ENCODE measurements at places on chromosomes 7 and 10.

- no peak for DNase-seq
These were observed 99.4 kb downstream of the RNF216 start for GRCh38 chr7:5681979-5682546.

DNA sequence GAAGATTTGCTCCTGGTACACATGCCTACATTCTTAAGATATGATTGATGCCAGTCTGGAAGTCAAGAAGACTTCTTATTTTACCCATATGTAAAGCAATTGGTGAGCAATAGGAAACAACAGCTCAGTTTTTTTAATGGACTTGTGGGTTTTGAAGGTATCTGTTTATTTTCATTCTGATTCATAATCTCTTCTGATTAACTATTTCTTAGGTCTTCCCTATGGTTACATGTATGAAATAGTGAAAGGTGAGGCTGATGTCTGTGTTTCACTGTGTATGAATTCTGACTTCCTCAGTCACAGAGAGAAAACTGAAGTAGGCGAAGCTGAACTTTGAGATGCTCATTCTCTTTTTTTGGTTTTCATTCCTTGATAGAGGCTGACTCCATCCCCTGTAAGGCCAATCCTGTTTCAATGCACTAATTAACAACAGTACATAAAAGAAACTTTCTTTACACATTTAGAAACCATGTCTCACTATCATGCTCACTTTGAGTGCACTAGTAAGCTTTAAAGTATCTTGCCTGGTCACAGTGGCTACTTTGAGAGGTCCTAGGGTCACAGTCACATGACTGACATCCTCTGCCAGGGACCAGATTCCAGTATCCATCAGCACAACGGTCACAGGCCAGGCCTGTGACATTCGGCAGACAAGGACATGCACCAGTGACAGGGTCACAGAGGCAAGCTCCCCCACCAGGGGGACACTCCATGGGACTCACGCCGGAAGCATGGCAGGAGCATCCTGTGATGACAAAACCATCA is 59.5 kb upstream of the LAMB1 start:
- DNase-seq, result no peak

GRCh38 chr7:151755131-151755801 is 121.6 kb downstream of the PRKAG2 start:
- no peak for DNase-seq

- no peak for DNase-seq
These were observed 925.2 kb upstream of the GHITM start for GRCh38 chr10:83214136-83214535.

GRCh38 chr7:92840316-92840715 is 3.9 kb upstream of the CDK6 start:
- no peak for DNase-seq

- no peak for DNase-seq
These were observed 24.7 kb upstream of the YAE1 start for GRCh38 chr7:39541511-39541910.

GRCh38 chr7:139035586-139036353 is at the start of gene ZC3HAV1L:
Gene ZC3HAV1L (minus strand): TSS chr7:139036042. CDS start chr7:139036017, 25 bp downstream.
- no peak for DNase-seq

GRCh38 chr10:19979628-19980027 is 163.4 kb downstream of the PLXDC2 start:
- DNase-seq, result no peak

DNA sequence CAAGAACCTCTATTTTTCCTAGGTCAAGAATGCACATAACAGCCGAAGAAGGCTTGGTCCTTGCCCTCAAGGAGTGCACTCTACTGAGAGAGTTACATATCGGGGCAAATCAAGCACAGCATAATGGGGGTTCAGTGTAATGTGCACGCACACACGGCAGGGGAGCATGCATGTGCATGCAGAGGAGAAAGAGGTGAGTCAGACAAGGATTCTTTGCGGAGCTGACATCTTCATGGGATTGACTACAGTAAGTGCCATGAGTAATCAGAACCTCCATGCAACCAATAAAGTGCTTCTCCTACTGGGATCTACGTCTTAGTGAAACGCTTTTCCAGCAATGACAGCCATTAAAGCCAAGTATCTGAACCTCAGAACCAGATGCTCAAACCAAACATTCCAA is 123.6 kb downstream of the RNF216 start:
- DNase-seq, result no peak

GRCh38 chr7:108838198-108838597 is 268.5 kb downstream of the DNAJB9 start:
- no peak for DNase-seq

GRCh38 chr7:2384354-2385243 is 18.8 kb upstream of the CHST12 start:
- DNase-seq, result no peak

GRCh38 chr10:44194435-44194834 is 190.5 kb downstream of the CXCL12 start:
- no peak for DNase-seq

DNA sequence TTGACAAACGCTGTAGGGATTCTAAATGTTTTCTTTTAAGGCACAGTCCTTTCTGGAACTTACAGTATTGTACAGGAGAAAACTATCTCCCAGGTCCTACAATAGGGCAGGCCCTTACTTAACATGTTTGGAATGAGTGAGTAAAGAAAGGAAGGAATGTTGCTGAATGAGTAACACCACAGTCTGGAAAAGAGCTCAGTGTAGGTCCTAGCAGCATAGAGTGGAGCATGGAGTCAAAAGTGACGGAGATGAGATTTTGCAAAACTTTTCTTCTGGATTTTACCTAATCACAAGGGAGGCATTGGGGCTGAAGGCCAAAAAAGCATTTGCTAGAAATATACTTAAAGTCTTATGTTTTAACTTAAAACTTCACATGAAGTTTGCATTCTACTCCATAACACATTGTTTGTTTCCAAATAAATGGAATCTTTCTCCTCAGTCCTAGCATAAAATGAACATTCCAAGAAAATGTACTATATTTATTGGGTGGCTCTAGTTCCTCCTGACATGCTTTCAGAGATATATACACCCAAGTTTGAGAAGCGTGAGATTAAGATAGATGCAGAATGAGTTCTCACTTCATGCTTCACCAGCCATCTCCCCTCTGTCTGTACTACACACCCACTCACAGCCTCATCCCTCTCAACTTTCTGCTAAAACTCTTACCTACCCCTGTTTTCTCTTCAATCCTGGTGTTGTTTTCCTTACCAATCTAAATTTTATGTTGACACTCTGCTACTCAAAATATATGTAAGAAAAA is 20.2 kb upstream of the ADD3 start:
- DNase-seq, result no peak

- DNase-seq, result no peak
These were observed 160.4 kb downstream of the GRID1 start for GRCh38 chr10:86206240-86206579.

Measured in effector CD4-positive, alpha-beta T cell (primary cell).